ENCODE measurements at places on chromosomes 3 and 15.
A peak's percentile ranks its signal among the peaks of the same experiment; 100 is the strongest.

- DNase-seq, result no peak
These were observed 6.6 kb upstream of the SCAP start for GRCh38 chr3:47482366-47482765.

GRCh38 chr3:46609944-46610722 is 2.2 kb upstream of the FAM240A start:
- no peak for DNase-seq

GRCh38 chr15:92071045-92071634 is 217.6 kb downstream of the SLCO3A1 start:
- no peak for DNase-seq

- DNase-seq, result no peak
These were observed 5.3 kb downstream of the TM4SF4 start for GRCh38 chr3:149479621-149480325.

DNA sequence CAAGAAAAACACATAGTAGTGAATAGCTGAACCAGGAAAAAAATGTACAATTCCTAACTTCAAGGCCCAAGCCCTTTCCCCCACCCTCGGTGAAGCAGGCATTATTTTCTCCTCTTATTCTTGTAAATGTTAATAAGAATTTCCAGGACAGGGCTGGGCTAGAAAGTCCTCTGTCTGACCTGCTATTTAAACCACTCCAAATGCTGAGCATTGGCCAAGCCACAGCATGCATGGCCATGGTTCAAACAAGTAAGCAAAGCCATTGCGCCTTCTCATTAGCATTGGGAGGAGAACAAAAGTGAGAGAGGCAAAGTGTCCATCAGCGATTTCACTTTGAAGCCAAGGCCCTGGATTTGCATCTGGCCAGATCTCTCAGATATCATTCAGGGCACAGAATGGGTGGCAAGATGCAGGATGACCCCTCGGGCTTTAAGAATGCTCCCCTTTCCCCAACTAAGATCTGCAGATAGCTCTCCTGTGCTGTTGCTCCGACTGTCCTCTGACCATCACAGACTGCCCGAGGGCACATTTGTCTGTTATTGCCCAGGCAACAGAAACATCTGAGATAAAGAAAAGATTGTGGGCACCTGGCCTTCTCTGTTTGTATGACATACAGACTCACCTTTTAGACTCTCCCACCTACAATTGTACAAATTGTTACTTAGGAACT is 46.3 kb downstream of the CEMIP start:
- no peak for DNase-seq

- no peak for DNase-seq
These were observed 70.7 kb downstream of the RPLP1 start for GRCh38 chr15:69523010-69524001.

DNA sequence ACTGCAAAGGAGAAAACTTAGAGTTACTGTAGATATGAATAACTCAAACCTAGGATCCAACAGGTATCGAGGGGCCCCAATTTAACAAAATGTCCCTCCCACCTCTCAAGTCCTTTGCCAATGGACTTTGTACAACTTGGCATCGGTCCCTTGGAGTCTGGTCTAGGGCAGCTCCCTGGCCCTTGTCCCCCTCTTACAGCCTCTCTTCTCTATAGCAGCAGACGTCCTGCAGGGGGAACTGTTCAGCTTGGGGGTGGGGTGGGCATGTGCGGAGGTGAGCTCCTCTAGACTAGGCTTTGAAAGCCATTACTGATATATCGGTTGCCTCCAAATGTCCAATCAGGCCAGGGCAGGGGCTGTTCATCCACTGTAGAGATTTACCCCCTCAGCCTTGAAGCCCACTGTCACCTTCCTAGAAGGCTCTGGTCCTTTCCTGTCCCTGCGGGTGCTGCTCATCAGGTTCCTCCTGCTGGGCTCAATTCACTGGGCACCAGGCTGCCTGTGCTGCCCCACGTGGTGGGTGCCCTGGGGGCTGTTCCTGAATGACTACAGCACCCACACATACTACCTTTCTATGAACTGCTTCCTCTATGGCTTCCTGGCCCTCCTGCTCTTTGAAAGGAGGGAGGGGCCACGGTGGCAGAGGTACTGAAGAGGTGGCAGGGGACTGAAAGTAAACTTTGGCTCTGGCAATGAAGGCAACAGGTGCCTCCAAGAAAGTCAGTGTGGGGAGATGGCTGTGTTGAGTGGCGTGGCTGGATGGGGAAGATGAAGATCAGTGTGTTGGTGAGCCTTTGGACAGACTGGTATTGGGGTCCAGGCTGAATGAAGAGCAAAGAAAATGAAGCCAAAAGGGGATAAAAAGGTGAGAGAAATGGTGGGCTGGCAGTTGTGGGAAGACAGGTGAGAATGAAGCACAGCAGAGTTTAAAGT is 78.8 kb upstream of the MEX3B start:
- DNase-seq, result no peak

DNA sequence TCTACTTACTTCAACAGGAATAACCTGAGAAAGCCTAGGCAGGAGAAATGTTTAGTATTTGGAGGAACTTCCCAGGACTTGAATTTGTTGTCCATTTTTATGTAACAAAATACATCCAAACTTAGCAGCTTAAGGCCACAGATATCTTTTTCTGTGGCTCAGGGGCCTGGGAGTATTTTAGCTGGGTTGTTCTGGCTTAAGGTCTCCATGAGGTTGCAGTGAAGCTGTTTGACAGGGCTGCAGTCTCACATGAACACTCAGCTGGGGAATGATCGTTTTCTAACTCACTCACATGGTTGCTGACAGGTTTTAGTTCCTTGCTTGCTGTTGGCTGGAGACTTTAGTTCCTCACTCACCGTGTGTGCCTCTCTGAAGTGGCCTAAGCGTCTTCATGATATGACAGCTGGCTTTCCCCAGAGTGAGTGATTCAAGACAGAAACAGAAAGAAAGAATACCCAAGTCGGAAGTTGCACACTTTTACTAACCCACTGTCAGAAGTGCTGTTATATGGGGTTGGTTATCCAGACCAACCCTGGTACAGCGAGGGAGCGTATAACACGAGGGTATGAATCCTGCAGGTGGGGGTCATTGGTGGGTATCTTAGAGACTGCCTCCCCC is 229.7 kb upstream of the TBL1XR1 start:
- no peak for DNase-seq

- no peak for DNase-seq
These were observed 54.3 kb upstream of the GCSAM start for GRCh38 chr3:112187300-112187699.

DNA sequence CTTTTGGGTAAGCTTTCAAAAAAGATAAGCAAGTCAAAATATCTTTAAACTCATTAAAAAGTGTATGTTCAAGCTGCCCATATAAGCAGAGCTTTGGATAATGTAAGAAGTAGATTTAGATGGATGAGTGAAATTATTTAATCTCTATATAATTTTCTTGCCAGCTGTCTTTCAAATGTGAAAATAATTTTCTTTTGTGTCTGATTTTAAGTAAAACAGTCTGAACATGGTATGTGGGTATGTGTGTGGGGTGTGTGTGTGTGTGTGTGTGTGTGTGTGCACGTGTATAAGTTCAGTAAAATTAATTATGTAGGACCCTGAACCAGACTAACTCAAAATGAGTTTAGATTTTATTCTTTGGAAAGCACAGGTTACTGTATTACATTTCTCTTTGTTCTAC is 155.2 kb upstream of the CGNL1 start:
- DNase-seq, result no peak

GRCh38 chr15:60761505-60761845 is 282.5 kb upstream of the ICE2 start:
- no peak for DNase-seq

DNA sequence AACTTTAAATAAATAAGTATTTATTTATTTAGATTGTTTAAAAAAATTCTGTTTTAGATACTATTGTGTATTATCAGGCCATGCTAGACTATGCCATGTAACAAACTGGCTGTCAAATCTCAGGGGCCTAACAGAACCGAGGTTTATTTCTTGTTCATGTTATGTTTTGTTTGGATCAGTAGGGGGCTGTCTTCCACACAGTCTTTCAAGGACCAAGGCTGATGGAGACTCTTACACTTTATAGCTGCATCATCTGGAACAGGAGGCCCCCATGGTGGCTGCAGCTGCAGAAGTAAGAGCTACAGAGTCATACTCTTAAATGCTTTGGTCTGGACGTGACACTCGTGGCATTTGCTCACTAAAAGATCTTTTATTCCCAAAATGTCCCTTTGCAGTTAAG is 33.0 kb upstream of the ARL14 start:
- no peak for DNase-seq

GRCh38 chr3:125150525-125151441 is 61.8 kb downstream of the SLC12A8 start:
- DNase-seq, result peak; percentile 65

DNA sequence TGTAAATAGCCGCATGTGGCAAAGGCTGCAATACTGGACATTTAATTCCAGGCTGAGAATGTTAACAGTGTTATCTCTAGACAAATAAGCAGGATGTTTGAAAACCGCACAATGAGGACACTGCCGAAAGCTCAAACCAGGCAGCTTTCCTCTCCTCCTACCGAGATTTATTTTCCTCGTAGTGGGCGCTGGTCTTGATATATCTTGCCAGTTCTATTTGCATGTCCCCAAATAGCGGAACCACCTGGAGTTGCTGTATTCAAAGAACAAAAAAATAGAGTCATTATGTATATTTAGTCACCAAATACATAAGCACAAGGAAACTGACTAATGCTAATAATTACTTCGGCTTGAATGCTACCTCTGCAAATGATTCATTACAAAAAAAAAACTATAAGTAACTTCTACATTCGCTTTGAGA is 46.5 kb downstream of the CYFIP1 start:
- DNase-seq, result no peak

DNA sequence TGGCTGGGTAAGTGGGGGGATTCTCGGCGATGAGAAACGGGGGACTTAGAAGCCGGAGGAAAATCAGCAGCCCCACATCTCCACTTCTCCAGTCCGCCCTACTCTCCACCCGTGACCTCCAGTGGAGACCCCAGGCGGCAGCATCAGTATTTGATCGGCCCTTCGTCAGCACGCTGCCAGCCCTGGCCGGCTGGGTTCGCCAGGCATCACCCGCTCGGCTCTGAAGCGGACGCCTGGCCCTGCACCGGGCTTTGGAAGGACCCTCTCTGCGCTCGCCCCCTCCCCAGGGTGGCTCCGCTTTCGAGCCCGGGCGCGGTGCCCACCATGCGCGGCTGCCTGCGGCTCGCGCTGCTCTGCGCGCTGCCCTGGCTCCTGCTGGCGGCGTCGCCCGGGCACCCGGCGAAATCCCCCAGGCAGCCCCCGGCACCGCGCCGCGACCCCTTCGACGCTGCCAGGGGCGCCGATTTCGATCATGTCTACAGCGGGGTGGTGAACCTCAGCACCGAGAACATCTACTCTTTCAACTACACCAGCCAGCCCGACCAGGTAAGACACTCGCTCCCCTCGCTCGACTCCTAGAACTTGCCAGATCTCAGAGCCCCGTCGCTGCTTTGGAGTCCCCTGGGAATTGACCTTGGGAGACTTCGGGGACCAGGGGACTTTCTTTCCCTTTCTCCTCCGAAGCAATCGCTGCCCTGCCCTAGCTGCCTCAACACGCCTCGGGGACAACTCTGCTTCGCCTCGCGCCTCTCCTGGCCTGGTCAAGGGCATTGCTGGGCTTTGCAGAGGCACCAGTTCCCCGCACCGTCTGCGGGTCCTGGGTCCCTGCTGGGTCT is 561 bp downstream of the SIDT1 start:
- no peak for DNase-seq

GRCh38 chr15:67738056-67738455 is 87.3 kb upstream of the SKOR1 start:
- DNase-seq, result no peak

GRCh38 chr3:59563966-59564365 is 514.1 kb upstream of the CFAP20DC start:
- no peak for DNase-seq

- DNase-seq, result no peak
These were observed 87.2 kb downstream of the MB21D2 start for GRCh38 chr3:192830291-192831110.

DNA sequence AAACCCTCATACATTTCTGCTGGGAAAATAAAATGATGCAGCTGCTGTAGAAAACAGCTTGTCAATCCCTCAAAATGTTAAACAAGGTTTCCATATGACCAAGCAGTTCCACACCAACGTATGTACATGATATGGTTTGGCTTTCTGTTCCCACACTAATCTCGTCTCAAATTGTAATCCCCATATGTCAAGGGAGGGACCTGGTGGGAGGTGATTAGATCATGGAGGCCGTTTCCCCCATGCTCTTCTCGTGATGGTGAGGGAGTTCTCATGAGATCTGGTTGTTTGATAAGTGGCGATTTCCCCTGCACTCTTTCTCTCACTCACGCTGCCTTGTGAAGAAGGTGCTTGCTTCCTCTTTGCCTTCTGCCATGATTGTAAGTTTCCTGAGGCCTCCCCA is 100.6 kb upstream of the SLC24A5 start:
- no peak for DNase-seq

DNA sequence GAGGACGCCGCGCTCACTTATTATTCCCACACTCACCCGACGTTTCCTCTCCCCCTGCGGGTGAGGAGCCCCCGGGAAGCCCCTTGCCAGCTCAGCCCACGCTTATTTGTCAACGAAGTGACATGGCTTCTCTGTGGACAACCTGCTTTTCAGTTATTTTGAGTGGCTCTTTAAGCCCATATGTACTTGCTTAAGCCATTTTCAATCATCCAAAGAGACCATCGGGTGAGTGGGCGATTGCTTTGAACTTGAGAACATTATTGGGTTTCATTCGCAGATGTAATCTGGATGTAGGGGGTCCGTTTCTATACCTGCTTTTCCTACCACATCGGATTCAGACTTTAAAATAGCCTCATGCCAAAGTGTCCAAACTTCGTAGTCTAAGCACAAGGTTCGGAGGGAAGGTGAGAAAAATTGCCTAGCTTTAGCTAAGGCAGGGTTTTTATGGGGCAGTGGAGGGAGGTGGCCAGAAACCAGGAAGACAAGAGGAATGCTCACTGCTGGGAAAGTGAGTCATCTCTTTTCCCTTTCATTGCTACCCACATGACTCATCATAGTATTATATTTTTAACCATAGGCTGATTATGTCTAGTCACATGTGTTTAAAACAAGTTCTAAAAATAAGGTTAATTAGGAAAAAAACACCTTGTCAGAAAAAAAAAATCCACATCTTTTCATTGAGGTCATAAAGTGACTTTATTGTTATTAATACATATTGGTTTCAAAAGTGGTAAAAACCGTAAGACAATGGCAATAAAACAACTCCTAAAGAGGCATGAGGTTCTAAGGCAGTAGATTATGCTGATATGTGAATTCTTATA is 773.1 kb upstream of the NR2F2 start:
- no peak for DNase-seq

All from NCI-H446 treated with DMSO at 0.1 percent for 48 hours (cell line).